ENCODE measurements at places on chromosomes 16 and 17.

- DNase-seq: peak; percentile 49
Measured at GRCh38 chr17:38741921-38742410, 6.2 kb downstream of the PCGF2 start.

DNA sequence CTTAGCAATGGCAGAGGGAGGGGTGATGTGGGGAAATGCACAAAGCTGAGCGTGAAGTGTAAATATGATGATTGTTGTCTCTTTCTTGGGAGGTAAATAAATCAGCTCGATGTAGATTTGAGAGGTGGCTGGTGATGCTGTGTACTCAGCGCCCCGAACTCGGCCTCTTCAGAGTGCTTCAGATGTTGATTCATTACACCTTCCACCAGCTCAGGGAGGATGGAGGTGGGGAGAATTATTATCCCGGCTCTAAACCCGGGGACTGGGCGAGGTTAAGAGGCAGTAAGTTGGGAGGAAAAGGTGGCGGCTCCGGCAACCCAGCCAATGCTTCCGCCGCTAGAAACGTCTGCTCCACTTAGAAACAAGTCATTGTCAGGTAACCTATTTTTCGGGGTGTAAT is 86.5 kb downstream of the RPA1 start:
- no peak for DNase-seq

DNA sequence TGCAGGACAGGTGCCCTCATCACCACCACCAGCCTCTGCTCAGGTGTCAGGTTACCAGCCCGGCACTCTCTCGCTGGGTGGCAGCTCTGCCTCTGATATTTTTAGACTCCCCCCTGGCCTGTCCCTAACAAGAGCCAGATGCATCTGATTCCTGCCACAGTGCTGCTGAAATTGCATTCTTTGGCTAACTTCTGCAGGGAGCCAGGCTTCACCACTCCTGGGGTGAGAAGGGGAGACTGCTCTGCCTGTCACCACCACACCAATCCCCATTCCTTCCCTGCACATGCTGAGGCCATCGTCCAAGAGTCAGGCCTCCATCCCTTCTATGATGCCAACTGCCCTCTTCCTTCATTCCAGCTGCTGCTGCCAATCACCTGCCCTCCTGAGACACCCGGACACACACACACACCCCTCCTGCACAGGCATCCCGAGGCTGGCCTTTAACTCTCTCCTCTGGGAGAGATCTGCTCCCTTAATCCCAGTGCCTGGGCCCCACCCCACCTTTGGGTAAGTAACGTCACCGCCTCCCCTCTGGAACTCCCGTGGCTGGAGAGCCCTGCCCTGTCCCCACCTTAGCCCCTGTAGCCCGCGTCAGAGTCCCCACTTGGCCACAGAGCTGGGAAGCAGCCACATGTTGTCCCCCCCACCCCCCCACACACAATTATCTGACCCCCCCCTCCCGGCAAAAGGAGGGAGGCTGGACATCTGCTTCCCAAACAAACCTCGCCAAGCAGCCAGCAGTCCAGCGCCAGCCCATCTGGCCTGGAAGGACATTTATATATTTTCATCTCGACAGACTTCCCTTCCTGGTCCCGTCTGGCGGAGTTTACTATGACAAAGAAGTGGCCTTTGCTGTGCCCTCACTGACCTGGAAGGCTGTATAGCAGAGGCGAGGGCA is 2.8 kb downstream of the EMP2 start:
- DNase-seq: peak; percentile 47

DNA sequence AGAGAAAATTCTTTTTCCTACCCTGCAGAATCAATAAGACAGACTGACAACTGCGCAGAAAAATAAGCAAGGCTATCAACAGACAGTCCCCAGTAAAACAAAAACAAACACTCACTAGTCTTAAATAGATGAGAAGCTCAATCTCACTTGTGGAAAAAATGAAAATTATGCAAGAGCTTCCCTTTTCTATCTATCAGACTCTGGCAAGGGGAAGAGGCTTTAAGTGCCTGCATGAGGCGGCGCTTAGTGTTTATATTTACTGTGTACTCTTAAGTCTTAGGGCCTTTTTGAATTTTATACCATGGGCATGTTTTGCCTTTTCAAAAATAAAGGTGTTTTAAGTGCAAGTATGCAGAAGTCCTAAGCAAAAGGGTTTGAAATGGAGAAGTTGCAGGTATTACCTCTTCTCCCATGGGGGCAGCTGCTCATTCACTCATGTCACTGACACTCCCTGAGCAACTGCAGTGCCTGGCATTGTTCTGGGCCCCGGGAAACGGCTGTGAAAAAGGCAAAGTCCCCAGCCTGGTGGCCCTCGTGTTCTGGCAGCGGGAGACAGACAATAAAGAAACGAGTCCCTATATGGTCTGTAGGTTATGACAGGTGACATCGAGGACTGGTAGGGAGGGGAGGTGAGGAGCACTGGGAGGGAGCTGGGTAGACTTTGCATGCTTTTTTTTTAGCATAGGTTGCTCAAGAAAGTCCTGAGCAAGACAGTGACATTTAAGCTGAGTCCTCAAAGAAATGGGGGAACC is 35.2 kb downstream of the HSBP1 start:
- DNase-seq: no peak
